EL (cell line): ENCODE measurements at places on chromosomes 2 and 18.

- no peak for DNase-seq
Measured at GRCh38 chr18:74679679-74680076, 82.0 kb downstream of the ZNF407 start.

- no peak for DNase-seq
Measured at GRCh38 chr2:86029873-86030272, 75.8 kb downstream of the POLR1A start.

GRCh38 chr18:69358212-69358895 lies 42.3 kb upstream of the DOK6 start:
- DNase-seq, result no peak

- no peak for DNase-seq
Measured at GRCh38 chr2:127607399-127607908, 38.5 kb upstream of the GPR17 start.

DNA sequence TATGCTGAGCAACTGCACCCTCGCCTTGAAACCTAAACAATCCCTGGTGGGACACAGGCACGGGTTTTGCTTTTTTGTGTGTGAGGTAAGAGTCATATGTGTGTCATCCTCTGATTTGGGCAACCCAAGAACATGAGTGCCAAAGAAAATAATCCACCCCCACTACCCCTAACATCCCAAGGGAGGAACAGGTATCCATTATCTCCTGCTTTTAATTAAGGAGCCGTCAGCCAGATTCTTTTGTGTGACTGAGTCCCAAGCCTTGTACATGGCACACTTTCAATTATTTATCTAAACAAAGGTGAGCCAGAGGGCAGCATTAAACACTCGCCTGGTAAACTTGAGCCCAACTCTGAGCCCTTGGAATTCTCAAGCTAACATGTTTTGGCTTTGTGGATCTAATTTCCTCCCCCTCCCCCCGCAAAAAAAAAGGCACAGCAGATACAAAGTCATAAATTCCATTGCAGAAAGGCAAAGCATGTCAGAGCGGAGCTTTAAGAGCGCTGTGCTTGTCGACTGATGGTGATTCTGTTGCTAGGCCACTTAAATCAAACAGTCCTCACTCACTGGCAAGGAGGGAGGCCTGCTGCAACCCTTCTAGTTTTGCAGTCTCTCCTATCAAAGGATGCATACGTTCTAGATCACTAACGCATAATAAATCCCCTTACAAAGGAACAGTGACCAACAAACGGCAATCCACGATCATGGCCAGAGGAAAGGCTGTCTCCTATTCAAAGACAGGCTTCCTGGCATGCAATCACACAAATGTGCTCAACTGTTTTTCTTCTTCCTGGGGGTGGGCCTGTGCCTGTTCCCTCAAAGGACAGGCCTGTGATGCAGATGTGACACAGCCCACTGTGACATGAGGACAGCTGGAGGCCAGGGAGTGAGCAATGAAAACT lies 143.5 kb upstream of the LMAN1 start:
- peak; percentile 88 for DNase-seq
